ENCODE measurements at places on chromosomes 6 and 20. TPM values are rescaled to one million over a fixed set of nuclear protein-coding genes. Genes with fewer than 3 reads are reported as not detected.
A peak's percentile ranks its signal among the peaks of the same experiment; 100 is the strongest.

DNA sequence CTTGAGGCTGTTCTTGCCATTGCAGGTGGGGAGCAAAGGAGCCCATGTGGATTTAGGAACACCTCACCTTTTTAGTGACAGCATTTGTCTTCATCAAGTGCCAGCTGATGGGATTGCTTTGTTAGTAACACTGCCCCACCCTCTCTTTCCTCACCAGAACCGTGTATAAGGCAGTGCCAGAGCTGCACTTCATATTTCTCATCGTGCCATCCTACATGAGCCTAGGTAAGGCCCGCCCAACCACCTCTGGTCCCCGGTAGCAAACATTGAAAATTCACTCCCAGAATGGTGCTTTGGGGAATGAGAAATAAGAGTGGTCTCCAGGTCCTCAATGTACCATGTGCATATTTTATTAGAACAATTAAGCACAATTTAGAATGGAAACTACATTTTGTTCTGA is 22.7 kb downstream of the CFAP61 start:
- no peak for DNase-seq

DNA sequence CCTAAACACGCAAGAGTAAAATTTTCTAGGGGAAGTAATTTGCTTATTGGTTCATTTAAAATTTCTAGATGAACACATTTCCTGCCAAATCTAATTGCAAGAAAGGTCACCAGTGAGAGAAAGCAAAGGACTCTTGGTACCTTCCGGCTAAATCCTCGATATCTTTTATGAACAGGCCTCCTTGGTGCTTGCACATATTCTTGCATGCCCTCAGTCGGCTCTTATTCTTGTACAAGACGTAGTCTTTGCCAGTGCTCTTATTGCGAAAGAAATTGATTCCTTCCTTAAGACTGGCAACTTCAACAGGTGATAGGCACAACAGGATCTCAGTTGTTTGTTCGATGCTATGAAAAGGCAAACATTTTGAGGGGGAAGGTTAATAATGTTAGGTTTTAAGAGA is 141.7 kb upstream of the CARMIL1 start:
- DNase-seq, result no peak

- DNase-seq, result no peak
Observed at GRCh38 chr6:131041814-131042213, 21.2 kb downstream of the EPB41L2 start.

- no peak for DNase-seq
Observed at GRCh38 chr6:52022675-52023074, 64.7 kb downstream of the PKHD1 start.

DNA sequence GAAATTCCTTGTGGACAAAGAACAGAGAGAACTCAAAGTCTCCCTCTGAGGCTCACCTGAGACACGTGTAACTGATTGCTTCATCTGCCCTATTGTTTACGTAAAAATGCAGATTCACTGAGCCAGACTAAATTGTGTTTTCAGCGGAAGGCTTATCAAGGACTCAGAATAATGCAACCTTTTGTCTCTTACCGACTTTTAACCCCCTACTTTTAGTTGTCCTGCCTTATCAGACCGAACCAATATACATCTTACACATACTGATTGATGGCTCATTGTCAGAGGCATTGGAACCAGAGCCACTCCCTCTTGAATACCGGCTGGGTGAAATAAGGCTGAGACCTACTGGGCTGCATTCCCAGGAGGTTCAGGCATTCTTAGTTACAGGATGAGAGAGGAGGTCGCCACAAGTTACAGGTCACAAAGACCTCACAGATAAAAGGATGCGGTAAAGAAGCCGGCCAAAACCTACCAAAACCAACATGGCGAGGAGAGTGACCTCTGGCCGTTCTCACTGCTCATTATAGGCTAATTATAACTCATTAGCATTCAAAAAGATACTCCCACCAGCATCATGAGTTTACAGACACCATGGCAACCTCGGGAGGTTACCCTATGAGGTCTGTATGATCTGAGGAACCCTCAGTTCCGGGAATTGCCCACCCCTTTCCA is 95.5 kb upstream of the ZNF184 start:
- no peak for DNase-seq

DNA sequence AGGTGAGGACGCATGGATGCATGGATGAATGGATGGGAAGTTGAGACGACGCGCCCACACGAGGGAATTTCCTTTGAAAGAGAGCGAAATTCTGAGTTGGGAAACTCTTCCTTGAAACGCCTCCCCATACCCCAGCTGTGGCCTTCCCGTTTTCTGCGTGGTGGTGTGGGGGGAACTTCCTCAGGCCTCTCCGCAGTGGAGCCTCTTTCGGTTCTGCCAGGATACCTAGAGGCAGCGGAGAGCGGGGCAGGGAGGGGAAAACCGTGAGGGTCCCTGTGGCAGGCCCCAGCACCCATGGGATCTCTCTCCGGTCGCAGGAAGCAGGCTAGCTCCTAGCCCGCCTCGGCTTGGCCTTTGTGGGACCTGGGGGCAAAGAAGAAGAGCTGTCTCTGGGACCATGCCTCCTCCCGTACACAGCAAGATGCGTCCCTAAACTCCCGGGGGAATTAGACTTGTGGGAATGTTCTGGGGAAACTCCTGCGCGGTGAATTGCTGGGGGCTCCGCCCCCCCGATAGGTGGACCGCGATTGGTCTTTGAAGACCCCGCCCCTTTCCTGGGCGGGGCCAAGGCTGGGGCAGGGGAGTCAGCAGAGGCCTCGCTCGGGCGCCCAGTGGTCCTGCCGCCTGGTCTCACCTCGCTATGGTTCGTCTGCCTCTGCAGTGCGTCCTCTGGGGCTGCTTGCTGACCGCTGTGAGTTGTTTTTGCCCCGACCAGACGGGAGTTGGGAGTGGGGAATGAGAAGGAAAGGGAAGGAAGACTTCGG is at the start of gene CD40:
TSS of gene CD40 (plus strand) at position 611 of the 764 bp plus-strand sequence. CDS start at position 641, 30 bp downstream.
- peak; percentile 14 for DNase-seq

DNA sequence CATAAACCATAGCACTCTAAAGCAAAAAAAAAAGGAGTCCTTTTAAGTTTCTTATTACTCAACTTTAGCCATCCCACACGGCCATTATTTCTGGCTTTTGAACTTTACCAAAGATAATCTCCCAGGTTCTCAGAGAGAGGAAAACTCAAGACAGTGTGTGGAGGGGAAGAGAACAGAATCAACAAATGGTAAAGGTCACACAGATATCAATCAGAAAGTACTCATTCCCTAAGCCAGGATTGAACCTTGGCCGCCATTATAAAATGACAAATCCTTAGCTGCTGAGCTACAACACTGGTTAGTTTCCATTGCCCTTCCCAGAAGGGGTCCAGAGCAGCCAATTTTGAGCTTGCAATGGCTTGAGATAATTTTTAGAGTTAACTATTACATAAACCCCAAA is 10.1 kb upstream of the TRIM38 start:
- no peak for DNase-seq

- no peak for DNase-seq
Observed at GRCh38 chr6:91029211-91029610, 442.3 kb upstream of the MAP3K7 start.

GRCh38 chr6:141346535-141346934 is 786.2 kb upstream of the GJE1 start:
- no peak for DNase-seq

- no peak for DNase-seq
Observed at GRCh38 chr6:2245877-2246863, 765 bp upstream of the GMDS start.

DNA sequence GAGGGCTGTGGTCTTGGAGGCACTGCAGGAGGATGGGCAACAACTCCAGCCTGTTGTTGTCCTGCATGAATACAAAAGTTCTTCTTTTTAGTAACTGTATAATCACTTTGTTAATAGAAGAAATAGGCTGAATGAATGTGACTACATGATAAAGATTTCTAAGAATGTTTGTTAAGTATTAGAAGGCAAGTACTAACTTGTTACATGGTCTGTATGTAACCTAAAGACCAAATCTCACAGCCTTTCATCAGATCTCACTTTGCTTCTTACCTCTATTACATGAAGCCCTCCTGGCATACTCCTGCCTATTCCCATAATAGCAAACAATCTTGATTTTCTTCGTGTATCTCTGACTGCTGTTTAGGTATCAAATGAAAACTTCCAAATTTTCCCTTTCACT is 73.4 kb downstream of the REPS1 start:
- DNase-seq, result no peak

Gene VGLL2
- not detected for polyA plus RNA-seq

Gene MAP7
- 0.45 TPM for polyA plus RNA-seq

Gene LY6G6D
- not detected for polyA plus RNA-seq

Gene ABHD16B
- not detected for polyA plus RNA-seq

Gene GINS1
- polyA plus RNA-seq, result 2.7 TPM

Gene TNFRSF21
- 3.6 TPM for polyA plus RNA-seq

Measured in BJ (cell line).